ENCODE measurements at places on chromosomes 12 and 14.

GRCh38 chr12:76201758-76202157 lies 117.3 kb upstream of the NAP1L1 start:
- DNase-seq, result no peak

GRCh38 chr12:24111086-24111485 lies 161.6 kb upstream of the SOX5 start:
- no peak for DNase-seq

GRCh38 chr14:94381149-94382030 lies 7.0 kb downstream of the SERPINA1 start:
- no peak for DNase-seq

- no peak for DNase-seq
These were observed 39.8 kb upstream of the PTGDR start for GRCh38 chr14:52227619-52228222.

- no peak for DNase-seq
These were observed 166.5 kb upstream of the RASSF8 start for GRCh38 chr12:25792031-25792430.

- DNase-seq, result no peak
These were observed 80.7 kb downstream of the EPS8 start for GRCh38 chr12:15708396-15709076.

DNA sequence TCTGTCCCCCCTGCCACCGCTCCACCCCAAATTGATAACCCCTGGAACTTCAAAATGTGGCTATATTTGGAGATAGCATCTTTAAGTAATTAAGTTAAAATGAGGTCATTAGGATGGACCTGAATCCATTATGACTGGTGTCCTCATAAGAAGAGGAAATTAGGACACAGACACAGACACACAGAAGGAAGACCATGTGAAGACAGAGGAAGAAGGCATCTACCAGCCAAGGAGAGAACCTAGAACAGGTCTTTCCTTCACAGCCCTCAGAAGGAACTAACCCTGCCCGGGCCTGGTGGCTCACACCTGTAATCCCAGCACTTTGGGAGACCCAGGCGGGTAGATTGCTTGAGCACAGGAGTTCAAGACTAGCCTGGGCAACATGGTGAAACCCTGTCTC lies 3.6 kb upstream of the HRK start:
- no peak for DNase-seq

DNA sequence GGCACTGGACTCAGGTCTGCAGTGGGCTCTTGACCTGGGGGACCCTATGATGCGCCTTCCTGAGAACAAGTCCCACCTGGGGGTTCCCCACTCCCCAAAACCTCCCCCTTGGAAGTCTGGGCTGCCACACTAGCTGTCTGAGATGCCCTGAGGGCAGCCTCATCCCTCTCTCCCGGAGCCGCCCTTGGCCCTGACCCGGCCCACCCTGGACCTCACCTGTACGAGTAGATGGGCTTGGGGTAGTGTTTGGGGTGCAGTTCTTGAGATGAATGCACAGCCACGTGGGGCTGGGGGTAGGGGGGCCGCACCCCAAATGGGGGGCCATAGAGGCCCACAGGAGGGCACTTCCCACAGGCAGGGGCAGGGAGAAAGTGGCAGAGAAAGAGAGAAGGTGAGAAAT lies 21.9 kb downstream of the FOXN4 start:
- DNase-seq, result no peak
